ENCODE measurements at places on chromosomes 7 and 10.

DNA sequence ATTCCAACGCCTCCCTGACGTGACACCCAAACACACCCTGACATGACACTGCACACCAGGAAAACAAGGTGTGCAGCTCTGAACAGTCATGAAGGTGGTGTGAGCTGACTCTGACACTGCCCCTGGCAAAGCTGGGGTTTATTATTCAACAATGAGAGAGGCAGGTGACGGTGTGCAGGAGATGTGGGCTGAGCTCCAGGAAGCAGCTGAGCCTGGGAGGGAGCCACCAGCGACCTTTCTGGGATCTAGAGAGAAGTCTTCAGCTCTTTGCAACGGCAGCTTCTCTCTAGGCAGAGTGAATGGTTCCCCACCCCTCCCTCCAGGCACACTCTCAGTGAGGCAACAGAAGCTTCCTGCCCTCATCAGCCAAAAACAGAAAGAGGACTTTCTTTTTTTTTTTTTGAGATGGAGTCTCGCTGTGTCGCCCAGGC lies 65.6 kb downstream of the SH3PXD2A start:
- DNase-seq, result no peak

DNA sequence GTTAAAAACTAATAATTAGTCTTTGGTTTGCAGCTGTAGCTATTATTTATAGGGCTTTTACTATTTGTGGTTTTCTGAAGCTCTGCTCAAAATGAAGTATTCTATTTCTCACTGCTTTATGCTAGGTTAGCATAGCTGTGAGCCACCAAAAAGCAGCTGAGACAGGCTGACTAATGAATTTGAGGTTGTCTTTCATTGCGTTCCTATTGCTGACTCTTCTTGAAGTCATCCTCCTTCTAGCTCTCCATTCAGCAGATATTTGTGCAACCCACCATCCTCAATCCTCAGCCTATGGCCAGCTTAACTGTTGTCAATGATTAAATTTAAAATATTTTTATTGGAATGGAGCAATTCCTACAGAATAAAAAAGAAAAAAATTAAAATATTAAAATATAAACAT lies 2.1 kb upstream of the RALA start:
- peak; percentile 96 for DNase-seq

DNA sequence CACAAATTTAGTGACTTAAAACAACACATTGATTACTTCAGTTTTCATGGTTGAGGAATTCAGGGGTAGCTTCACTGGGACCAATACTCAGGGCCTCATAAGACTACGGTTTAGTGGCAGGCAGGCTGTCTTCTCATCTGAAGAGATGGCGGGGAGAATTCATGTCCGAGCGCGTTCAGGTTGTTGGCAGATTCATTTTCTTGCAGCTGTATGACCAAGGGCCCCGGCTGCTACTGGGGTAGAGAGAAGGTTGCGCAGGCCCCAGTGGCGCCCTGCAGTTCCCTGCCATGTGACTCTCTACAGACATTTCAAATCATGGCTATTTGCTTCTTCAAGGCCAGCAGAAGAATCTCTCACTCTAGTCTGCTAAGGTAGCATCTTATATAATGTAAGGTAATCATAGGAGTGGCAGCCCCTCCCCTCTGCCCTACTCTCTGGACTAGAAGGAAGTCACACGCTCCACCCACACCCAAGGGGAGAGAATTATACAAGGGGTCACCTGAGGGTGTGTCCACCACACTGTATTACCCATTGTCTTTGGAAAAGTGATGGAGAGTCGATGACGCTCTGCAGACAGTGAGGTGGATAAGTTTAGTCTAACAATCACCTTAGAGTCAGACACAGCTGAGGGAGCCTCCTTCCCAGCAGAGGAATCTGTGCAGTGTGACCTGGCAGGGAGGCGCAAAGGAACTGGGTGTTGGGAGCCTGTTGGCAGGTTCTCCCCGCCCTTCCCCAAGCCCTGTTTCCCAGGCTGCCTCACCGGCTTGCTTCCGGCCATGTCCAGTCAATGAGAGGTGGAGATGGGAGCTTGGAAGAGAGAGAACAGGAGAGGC lies 35.7 kb upstream of the PLEKHA1 start:
- no peak for DNase-seq

GRCh38 chr7:120996333-120996987 lies 7.9 kb downstream of the CPED1 start:
- DNase-seq, result peak; percentile 95

DNA sequence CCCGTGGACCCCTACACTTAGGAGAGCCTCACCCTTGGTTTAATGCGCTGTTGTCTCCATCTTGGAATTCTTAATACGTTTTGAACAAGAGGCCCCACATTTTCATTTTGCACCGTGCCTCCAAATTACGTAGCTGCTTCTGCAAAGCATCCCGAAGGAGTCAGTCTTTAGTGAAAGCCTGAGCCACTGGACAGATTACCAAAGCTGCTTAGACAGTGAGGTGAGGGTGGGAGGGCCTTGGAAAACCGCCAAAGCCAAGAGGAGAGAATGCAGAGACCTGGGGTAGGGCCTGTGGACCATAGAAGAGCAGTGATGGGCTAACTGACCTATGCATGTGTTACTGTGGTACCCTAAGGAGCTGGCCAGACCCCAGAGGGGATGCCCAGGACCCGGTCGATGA lies 4.2 kb upstream of the TCAF1 start:
- no peak for DNase-seq

GRCh38 chr10:80794994-80795393 lies 257.3 kb downstream of the SH2D4B start:
- no peak for DNase-seq

DNA sequence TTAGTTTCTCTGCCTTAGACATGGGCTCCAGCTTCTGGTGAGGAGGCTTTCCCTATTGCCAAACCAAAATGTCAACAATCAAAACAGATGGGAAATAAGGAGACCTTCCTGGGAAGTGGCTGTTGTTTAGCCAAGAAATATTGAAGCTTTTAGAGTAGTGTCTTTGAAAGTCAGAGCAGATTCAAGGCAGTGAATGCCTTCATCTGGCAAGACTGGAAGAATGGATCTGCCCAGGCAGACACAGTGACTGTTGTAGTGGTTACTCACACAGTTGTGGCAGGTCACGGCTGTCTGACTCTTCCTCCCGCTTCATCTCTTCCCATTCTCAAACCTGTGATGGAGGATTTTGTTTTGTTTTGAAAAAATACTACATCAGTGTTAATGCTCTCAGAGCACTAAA lies 154.1 kb upstream of the ADO start:
- no peak for DNase-seq

- no peak for DNase-seq
These were observed 633.4 kb upstream of the COBL start for GRCh38 chr7:51949726-51950644.

- no peak for DNase-seq
These were observed 3.4 kb upstream of the SRI start for GRCh38 chr7:88223265-88223664.

DNA sequence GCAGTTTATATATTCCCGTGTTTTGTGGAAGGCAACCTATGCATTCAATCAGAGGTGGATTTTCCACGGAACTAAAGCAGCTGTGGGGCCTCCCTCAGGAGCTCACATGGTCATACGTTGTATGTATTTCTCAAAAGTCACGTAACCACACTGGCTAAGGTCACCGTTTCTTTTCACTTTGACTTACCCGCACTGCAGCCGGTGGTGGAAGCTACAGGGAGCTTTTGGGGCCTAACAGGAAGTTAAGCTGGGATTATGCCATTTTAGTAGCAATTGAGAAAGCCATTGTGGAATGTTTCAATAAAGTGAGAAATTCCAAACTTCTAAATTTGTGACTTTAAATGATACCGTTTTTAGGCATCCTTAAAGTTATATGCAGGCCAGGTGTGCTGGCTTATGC lies 111.2 kb upstream of the KLF6 start:
- DNase-seq, result no peak

- DNase-seq, result no peak
These were observed 93.7 kb downstream of the FZD1 start for GRCh38 chr7:91357901-91358300.

DNA sequence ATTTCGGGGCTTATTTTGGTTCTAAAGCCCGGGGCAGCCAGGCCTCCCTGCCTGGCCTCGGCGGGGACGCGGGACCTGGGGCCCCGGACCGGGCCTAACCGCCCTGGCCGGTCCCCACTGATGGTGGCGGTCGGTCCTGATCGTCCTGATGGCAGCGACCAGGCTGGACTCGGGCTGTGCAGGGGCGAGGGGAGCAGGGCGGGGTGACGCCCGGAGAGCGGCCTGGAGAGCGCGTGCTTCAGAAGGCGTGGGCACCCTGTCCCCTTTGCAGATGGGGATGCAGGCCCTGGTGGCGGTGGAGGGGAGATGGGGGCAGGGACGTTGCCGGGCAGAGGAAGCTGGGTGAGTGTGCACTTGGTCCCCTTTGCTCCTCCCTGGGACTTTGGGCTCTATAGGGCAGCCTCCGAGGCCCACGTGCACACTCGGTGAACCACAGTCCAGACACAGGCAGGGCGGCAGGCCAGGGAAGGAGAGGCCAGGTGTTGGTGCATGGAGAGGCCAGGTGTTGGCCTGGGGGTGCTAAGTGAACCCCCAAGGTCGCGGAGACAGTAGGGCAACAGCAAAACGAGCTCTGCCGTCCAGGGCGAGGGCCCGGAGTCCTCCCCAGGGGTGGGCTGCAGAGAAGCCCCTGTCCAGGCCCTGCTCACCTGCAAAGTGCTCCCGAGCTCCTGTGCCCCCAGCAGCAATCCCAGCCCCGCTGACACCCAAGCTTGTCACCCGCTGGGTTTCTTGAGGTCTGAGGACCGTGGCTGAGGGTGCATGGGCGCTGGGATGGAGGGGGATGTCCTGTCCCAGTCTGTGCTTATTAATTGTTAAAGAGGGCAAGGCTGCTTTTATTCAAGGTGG lies 42.4 kb upstream of the FAM20C start:
- no peak for DNase-seq

DNA sequence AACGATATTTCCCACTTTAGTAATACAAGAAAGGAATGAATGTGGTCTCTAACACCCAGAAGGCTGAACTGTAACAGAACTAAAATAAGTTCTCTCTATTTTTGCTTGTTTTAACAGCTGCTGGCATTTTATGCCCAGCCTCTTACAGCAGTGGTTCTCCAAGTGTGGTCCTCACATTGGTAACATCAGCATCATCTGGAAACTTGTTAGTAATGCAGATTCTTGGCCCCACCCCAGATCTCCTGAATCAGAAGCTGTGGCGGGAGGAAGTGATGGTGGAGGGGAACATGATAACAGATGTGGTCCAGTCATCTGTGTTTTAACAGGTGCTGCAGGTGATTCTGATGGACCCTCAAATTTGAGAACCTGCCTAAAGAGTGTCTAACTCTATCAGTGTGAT lies 170.1 kb downstream of the TMEM26 start:
- peak; percentile 19 for DNase-seq

DNA sequence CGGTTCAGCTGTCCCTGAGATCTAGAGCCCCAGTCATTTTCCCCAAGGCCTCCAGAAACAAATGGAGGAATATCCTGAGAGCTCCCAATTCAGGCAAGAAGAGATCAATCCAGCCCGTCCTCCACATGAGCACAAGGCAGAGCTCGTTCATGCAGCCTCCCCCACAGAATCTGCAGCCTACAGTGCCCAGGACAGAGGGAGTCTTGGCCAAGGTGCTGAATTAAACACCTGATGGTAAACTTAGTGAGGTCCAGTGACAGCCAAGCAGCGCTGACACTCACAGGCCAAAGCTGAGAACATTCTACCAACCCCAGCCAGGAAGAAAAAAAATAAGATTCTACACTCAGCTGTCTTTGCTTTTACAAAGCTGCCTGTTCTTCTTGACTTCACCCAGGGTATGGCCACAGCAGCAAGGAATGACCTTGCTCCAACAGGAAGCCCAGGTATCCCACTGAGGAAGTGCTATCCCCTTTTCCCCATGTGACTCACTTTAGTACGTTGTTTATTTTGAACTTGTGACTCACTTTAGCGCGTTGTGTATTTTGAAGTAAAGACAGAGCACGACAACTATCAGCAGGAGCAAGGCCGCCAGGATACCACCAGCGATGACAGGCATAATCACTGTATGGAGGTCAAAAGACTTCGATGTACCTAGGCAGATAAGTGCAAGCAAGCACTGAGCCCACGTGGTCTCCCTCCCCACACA lies 4.4 kb upstream of the CUZD1 start:
- no peak for DNase-seq

GRCh38 chr7:89549768-89550167 lies 604.5 kb upstream of the STEAP1 start:
- DNase-seq, result no peak

DNA sequence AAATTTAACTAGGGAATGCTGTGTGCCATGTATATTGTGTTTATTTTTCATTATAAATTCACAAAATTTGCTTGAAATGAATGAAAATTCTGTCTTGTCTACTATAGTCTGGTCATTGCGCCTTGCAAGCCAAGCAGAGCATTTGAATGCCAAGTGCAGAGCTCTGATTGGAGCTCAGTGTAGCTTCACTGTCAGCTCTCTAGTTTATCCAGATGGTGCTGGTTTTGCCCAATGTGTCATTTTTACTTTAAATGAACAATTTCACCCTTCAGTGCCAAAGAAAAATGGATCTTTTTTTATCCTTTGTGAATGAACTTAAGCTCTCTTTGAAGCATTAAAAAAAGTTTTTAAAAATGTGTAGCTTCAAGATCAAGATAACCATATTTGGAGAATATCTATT lies 225.6 kb upstream of the CACNA2D1 start:
- no peak for DNase-seq
